Progenitor cell of endocrine pancreas (in vitro differentiated cells): ENCODE measurements at places on chromosomes 13 and 19.

GRCh38 chr19:44367024-44367423, 10.5 kb upstream of the ZNF112 start:
- DNase-seq = no peak

- DNase-seq = no peak
Measured at GRCh38 chr13:107767119-107767518, 448.2 kb downstream of the LIG4 start.

GRCh38 chr13:19182536-19182935, 912 bp upstream of the TUBA3C start:
- DNase-seq = no peak

DNA sequence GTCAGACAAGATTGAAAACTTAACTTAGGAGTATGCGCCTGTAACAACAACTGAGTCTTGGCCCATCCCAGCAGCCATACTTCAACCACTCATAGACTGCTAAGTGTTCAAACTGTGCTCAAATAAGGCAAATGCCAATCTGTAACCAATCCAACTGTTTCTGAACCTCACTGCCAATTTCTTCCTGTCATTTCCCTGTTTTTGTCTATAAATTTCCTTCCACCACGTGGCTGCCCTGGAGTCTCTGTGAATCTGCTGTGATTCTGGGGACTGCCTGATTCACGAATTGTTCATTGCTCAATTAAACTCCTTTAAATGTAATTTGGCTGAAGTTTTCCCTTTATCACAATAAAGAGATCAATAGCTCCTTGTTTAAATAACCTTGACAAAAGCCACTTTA, 50.8 kb upstream of the FREM2 start:
- no peak for DNase-seq

DNA sequence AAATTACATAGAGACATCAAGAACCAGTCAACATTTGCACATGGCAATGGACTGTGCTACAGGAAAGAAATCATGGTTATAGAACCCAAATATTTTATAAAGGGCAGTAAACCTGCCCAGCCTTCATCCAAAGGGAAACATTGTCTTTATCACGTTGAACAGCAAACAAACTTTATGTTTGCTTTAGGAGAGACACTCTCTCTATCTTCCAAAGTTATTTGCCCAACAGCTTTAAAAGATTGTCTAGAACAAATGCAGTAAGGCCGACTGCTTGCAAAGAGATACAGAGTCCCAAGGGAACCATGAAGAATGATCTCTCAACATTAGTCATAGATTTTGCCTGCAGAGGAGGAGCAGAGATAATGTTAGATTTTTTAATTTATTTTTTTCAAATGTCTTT, 1323.5 kb upstream of the SLC10A2 start:
- no peak for DNase-seq

GRCh38 chr19:8462571-8462970, 17.8 kb downstream of the HNRNPM start:
- DNase-seq = no peak

DNA sequence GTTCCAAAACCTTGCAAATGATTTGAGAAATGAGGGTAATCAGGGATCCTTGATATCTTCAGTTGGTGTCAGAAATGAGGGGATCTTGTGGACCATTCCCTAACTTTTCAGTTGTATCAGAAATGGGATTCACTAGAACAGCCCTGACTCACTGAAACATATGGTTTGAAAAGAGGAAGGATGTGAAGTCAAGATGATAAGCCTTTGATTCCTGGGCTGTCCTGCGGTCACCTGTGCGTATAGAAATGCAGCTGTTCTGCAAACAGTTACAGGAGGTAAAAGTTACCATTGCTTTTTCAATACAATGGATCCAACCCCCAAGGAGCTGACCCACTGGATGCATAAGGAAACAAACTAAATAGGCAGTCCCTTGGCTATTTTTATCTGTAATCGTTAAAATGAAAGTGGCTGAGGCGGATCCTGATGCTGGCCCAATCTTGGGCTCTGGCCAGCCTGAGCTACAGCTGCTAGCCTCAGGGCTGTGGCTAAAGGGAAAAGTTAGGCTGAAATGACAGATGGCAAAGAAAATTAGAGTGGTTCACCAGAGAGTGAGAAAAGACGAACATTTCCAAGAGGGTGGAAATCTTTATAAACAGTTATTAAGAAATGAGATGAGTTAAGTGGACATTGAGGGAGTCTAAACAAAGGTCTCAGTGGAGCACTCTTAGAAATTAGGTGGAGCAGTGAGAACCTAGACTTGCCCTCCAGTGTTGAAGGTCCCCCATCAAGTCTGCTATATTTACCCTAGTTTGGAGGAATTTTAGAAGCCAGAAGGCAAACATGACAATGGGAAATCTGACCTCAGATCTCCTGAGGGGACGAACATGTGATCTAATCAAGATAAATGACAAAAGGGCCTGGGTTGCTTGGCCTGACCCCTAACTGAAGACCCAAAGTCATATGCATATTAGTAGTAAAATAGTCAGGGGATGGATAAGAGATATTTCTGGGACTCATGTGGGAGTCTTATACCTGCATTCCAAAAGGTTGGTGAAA, 7.6 kb downstream of the SIGLECL1 start:
- no peak for DNase-seq

- no peak for DNase-seq
Measured at GRCh38 chr19:35205733-35206323, 22.7 kb downstream of the FAM187B start.

- no peak for DNase-seq
Measured at GRCh38 chr13:44421853-44422525, 48.4 kb downstream of the SERP2 start.

GRCh38 chr19:17724655-17725054, 5.4 kb downstream of the MAP1S start:
- no peak for DNase-seq

GRCh38 chr13:98939660-98940191, 38.1 kb downstream of the DOCK9 start:
- no peak for DNase-seq

DNA sequence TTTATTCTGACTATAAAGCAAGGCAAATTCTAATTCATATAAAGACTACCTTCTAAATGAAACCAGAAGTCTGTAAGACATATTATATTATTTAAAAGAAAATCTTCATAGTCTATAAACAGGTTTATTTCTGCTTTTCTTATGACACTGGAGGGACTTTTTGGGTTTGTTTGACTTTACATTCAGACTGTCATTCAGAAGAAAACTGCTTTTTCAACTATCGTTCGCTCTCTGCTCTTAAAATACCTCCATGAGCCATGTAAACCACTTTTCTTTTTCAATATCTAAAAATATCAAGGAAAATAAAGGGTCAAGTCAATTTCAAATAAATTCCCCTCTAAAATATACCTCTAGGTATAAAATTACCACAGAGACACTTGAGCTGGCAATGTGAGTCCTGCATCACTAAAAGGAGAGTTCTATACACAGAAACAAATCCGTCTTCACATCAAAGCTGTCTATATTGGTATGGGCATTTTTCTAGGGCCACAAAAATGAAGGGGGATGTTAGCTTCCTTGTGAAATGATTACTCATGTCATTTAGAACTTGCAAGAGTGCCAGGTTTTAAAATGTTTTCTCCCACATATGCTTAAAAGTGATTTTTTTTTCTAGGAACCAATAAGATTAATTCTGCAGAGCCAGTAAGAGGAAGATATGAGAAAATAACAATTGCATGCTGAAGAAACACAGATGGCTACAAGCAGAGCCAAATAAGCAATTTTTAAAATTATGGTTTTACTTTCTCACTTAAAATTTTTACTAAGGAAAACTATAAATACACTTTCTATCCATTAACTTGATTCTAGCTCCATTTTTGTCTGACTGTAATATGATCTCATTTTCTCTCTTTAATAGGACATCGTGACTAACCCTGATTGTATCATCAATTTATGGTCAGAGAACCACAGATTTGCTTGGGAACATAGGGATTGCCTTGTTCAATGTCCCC, 181.8 kb downstream of the TBC1D4 start:
- no peak for DNase-seq

- no peak for DNase-seq
Measured at GRCh38 chr19:27822336-27822735, 1390.6 kb downstream of the UQCRFS1 start.

DNA sequence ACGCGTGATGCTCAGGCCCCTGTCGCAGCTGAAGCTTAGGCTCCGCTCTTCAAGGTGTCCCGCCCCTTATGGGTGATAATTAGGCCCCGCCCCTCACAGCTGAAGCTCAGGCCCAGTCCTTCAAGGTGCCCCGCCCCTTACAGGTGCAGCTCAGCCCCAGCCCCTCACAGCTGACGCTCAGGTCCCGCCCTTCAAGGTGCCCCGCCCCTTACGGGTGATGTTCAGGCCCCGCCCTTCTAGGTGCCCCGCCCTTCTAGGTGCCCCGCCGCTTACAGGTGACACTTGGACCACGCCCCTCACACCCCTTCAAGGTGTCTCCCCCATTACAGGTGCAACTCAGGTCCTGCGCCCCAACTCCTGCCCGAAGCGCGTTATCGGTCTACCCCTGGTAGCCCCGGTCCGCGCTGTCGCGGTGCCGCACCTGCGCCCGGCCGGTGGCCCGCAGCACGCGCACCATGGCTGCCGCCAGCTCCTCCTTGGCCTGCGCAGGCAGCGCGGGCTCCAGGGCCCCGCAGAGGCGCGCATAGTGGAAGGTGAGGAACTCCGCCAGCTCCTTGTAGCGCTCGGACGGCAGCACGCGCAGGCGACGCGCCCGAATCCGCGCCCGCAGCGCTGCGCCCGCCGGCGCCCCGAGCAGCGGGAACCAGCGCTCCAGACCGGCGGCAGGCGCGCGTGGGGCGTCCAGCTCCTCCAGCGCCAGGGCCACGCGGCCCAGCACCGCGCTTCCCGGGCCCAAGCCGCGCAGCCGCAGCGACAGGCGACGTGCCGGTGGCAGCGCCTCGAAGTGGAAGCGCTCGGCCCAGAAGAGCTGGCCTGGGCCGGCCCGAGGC, 7.3 kb downstream of the RASAL3 start:
- DNase-seq = no peak

GRCh38 chr13:46630431-46631178, 77.6 kb downstream of the LRCH1 start:
- no peak for DNase-seq

DNA sequence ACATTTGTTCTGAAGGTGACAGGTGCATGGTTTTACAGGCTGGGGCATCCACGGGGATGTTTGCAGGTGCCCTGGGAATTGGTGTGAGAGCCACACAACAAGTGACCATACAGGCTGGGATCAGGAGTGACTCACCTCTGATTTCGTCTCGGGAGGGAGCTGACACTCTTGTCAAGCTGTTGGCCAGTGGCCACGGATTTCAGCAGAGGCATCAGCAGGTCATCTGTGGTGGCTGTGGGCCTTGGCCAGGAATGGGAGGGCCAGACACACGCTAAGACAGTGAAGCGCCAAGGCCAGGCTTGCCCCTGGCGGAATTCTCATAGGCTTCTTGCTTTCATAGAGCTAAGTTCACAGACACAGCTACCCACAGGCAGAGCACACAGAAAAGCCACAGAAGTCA, 108.6 kb downstream of the HSPH1 start:
- DNase-seq = no peak
